ENCODE measurements at places on chromosomes 6 and 20. TPM values are rescaled to one million over a fixed set of nuclear protein-coding genes. Genes with fewer than 3 reads are reported as not detected.

The WRNIP1 gene
- total RNA-seq, result 36.3 TPM

The SLC17A2 gene
- total RNA-seq, result not detected

DNA sequence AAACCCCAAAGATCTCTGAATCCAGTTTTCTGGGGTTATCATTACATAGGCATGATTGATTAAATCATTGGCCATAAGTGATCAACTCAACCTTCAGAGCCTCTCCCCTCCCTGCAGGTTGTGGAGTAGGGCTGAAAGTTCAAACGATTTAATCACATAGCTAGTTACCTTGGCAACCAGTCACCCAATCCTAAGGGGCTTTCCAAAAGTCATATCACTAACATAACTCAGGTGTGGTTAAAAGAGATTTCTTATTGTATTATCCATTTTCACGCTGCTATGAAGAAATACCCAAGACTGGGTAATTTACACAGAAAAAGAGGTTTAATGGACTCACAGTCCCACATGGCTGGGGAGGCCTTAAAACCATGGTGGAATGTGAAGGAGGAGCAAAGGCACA lies 935.1 kb upstream of the SLC35B3 start:
- H3K36me3 ChIP-seq, result no peaks in the 10 kb centered on the region
- H3K27ac ChIP-seq, result no peak overlapping the region

The ABHD12 gene
- total RNA-seq, result 68.2 TPM

The CST7 gene
- total RNA-seq, result not detected

- no peaks in the 10 kb centered on the region for H3K36me3 ChIP-seq
- H3K27me3 ChIP-seq, result no peaks in the 10 kb centered on the region
- no peak for DNase-seq
- no peaks in the 10 kb centered on the region for H3K4me1 ChIP-seq
Measured at GRCh38 chr20:3135507-3136070, 24.1 kb downstream of the FASTKD5 start.
